ENCODE measurements at places on chromosomes 6 and 20.
A peak's percentile ranks its signal among the peaks of the same experiment; 100 is the strongest.

DNA sequence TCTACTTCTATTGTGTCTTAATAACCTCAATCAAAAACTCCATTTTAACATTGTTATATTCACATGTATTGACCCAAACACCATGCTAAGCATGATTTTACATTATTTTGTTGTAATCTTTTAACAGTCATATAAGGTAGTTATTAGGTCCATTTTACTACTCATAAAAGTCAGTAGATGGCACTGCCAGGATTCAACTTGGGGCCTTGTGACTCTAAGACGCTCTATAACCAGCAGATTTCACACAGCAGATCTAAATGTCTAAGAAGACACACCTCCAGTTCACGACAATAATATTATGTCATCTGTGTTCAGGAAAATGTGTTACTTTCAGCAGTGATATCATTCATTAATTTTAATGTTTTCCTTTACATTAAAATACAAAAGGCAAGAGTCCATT, 88.0 kb downstream of the FRK start:
- no peak for DNase-seq

- DNase-seq, result no peak
Observed at GRCh38 chr20:59295531-59295930, 4.9 kb upstream of the EDN3 start.

GRCh38 chr6:170449835-170450753, 103.0 kb downstream of the PSMB1 start:
- no peak for DNase-seq

DNA sequence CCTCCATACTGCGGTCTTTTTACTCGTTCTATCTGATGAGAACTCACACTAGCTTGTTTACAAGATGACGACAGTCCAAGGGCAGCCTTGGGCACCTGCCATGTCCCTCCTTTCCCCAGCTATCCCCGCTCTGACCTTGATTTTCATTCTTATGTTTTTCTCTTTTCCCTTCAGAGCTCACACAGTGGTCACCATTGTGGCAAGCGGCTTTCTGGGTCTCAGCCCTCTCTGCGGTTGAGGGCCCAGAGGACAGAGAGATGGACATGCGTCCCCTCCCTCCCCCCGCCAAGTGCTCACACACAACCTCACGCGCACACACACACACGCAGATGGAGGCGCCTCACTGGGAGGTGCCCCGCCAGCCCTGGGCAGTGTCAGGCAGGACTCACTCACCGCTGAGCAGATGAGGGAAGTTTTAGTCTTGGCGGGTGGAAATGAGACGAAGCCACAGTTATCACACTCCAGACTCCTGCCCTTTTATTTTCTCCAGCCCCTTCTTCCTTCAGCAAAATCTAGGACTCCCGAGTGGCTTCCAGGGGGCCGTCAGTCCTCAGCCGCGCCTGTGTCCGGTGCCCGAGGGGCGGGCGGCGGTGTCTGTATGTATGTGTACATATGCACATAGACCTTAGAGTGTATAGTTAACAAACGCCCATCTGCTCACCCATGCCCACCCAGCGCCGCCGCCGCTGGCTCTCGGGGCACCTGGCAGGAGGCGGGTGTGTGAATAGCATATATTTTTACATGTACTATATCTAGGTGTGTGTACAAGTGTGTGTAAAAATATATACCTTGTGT, 13.8 kb upstream of the MYL9 start:
- DNase-seq, result no peak

GRCh38 chr20:25058847-25059810, 1.2 kb upstream of the ACSS1 start:
- peak; percentile 43 for DNase-seq

GRCh38 chr20:62354811-62355341, 12.2 kb downstream of the LAMA5 start:
- DNase-seq, result no peak

DNA sequence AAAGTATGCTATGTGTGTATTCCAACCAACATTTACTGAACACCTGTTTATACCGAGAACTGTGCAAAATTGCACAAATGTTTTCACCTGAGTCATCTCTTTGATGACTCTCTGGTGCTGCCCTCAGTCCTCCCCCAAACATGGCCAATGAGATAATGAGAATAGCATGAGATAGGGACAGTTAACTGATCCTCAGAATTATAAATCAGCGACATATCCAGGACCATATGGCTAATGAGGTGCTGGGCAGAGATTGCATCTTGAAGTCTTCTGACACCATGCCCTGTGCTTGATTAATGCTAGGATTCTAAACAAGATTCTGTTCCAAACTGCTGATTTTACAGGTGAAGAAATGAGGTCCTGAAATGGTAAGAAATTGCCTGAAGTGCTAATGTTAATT, 13.0 kb downstream of the CLVS2 start:
- DNase-seq, result no peak

- DNase-seq, result no peak
Observed at GRCh38 chr20:61459705-61460104, 207.6 kb downstream of the CDH4 start.

- no peak for DNase-seq
Observed at GRCh38 chr20:39019805-39020325, 57.7 kb downstream of the DHX35 start.

DNA sequence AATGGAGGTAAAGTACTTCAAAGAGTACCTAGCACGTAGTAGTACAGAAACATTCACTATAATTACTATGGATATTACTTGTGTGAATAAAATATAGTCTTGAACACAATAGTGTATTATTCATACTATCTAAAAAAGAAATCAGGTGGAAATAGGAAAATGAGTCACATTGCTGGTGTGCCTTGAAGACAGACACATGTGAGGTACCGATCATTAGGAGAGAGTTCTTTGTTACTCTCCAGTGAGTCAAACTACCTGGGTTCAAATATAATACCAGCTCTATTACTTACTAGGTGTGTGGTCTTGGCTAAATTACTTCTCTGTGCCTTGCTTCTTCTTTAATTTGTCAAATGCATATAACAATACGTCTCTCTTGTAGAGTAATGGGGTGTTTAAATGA, 50.8 kb upstream of the BEND6 start:
- no peak for DNase-seq

GRCh38 chr20:5168651-5169396, 42.0 kb downstream of the CDS2 start:
- peak; percentile 77 for DNase-seq

DNA sequence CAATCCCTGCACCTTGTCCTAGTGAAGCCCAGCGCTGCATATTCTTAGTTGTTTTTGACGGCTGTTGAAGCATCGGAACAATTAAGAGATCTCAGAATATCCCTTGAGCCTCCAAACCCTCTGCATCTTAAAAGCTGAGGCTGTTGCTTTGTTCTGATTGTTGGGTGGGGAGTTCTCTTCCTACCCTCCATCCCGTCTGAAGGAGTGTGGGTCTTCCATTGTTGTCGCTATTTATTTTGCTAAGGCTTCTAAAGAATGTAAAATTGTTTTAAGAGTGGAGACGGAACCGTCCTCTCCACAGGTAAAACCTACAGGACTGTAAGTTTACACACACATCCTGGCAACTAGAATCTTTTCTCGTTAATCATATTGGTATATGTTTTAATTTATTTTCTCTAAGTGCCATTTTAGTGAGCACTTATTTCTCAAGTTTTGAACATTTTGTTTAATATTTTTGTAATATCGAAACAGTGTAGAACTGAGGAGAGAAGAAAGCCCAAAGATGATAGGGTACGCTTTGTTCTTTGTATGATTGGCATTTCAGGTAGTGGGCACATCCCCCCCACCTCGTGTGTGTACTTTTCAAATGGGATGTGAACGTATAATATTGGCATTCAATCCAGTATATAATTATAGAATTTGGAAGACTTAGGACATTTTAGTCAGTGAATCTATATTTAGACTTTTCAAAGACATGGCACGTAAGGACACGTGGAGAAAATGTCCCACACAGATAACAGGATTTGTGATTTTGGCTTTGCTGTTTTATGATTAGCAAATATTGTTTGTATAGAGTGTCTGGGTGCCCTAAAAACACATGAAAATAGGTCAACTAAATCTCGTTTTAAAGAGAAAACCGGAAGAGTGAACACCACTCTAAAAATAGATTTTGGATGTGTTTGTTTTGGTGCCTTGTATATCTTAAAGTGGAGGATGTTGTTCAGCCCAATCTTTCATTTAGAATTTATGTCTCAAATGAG, 1.3 kb downstream of the RNF146 start:
- DNase-seq, result peak; percentile 9

- DNase-seq, result no peak
Observed at GRCh38 chr20:57251344-57251743, 15.1 kb downstream of the BMP7 start.

- no peak for DNase-seq
Observed at GRCh38 chr20:15166744-15167143, 829.3 kb upstream of the FLRT3 start.

- DNase-seq, result peak; percentile 46
Observed at GRCh38 chr6:14228571-14228970, 111.0 kb downstream of the CD83 start.

GRCh38 chr6:158850807-158851115, 31.6 kb upstream of the EZR start:
- peak; percentile 40 for DNase-seq

GRCh38 chr6:131811500-131811899, 3.7 kb downstream of the ENPP1 start:
- no peak for DNase-seq

GRCh38 chr20:58086763-58087561, 141.5 kb downstream of the ANKRD60 start:
- peak; percentile 80 for DNase-seq

- peak; percentile 66 for DNase-seq
Observed at GRCh38 chr20:44494266-44494665, 18.6 kb downstream of the TTPAL start.

DNA sequence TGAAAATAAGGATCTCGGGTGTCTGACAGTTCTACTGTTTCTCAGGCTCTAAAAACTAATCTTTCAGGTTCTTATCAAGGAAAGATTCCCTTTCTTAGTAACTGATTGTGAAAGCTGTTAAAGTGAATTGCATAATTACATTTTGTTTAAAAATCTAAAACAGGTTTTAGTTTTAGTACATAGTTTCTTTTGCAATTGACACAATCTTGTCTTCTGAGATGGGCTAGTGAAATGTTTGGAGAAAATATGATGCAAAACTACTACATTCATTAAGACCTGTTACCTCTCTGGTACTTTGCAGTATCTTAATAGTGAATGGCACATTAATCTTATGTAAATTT, 298.4 kb downstream of the UTRN start:
- no peak for DNase-seq

DNA sequence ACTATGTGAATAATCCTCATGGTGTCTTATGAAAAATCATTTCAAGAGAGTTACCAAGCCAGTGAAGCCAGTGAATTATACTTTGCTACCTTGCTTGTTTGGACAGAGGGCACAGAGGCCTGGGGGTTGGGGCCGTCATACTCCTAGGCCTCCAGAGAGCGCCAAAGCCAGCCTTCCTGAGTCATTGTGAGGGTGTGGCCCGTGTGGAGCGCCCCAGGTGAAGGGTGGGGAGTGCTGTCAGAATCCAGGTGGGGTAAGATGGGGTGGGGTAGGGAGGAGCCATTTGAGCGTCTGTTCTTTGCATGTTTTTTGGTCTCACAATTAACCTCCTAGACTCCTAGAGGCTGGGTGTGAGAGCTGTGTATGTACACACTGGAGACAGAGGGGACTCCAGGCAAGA, 71.1 kb downstream of the PERP start:
- no peak for DNase-seq

DNA sequence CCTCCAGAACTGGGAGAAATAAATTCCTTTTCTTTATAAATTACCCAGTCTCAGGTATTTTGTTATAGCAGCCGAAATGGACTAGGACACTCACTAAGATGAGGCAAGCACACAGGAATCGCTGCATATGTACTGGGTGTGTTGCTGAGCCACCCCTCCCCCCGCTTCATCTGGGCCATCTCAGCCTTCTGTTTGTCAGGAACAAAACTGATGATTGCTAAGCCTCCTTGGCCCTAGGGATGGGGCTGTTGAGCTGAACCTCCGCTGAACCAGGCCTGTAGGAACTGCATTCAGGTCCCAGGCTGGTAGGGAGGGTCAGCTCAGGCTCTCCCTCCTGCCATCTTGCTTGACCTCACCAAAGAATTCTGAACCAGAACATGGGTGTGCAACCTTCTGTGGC, 108.6 kb downstream of the MAP3K7 start:
- DNase-seq, result no peak

- DNase-seq, result no peak
Observed at GRCh38 chr20:13783528-13783927, 1.2 kb downstream of the ESF1 start.

DNA sequence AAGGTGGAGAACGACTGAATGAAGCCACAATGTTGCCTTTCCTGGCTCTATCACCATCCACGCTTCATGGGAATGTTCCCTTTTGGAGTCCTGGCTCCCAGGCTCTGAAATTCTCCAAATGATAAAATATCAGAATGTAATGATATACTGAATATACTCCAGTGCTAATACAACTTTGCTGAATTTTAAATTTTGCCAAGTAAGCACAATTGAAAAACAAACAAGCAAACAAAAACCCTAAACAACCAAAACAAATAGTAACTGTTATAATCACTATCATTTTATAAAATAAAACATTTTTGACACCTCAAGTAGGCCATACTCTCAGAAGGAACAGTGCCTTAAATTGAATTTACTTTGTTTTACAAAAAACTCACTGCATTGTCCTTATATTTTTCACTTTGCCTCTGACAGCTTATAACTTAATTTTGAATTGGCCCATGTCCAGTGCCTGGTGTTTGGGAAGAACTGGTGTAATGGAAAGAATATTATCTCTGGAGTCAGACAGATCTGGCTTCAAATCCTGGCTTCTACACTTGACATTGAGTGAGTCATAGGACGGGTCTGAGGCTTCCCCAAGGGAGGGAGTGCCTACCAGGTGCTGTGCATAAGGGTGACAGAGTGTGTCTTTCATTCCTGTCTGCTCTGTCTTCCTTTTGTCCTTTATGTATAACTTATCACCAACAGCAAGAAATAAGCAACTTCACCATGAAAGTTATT, 698.3 kb downstream of the EPM2A start:
- no peak for DNase-seq

DNA sequence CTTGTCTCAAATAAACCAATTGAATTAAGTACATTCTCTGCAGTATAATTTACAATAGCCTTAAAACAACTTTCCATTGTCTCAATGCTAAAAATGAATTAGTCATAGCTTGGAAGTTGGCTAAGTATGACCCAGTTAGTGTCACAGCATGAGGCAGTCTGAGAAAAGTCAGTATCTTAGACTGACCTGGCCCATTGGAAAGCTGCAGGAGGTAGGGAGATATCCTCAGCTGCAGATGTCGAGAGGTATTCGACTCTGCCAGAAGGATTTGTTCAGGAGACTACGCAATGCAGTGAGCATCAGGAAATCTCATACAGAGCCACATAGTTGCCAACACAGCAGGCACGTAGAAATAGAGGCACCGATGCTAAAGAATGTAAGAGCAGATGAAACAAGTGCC, 350.9 kb upstream of the NRSN1 start:
- no peak for DNase-seq

GRCh38 chr6:107386340-107386739, 73.0 kb downstream of the PDSS2 start:
- DNase-seq, result no peak

- no peak for DNase-seq
Observed at GRCh38 chr6:102902471-102902870, 1509.0 kb downstream of the GRIK2 start.

- DNase-seq, result no peak
Observed at GRCh38 chr6:44635486-44635885, 248.0 kb downstream of the CDC5L start.

GRCh38 chr20:33940666-33941065, 53.0 kb upstream of the RALY start:
- DNase-seq, result no peak
